ENCODE measurements at places on chromosomes 6 and 20.

- no peak for DNase-seq
Observed at GRCh38 chr6:118791499-118791898, 102.5 kb upstream of the ASF1A start.

DNA sequence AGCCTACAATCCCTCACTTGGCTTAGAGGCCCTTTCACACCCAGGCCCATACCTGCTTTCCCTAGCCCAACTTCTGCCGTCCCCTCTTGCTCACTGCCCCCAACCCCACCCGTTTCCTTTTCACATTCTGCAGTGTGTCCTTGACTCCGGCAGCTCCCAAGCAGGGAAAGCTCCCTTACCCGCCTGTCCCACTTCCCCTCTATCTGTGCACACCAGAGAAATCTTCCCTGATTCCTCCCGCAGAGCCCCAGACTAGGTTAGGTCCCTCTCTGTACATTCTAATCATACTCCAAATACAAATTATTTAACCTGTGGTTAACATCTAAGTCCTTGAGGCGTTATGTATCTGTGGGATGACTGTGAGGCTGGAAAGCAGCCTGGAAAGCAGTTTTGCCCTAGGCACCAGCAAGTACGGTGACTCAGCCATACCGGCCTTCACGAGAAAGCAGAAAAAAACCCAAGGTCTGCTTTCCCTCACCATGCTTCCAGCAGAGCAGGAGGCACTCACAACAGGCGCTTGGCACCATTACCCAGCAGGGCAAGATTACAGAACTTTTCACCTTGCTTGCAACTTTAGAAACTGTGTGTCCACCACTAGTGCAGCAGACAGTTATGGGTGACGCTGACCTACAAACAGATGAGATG, 22.3 kb downstream of the ELOVL5 start:
- DNase-seq: no peak

- DNase-seq: no peak
Observed at GRCh38 chr20:9353916-9354276, 160.5 kb upstream of the LAMP5 start.

DNA sequence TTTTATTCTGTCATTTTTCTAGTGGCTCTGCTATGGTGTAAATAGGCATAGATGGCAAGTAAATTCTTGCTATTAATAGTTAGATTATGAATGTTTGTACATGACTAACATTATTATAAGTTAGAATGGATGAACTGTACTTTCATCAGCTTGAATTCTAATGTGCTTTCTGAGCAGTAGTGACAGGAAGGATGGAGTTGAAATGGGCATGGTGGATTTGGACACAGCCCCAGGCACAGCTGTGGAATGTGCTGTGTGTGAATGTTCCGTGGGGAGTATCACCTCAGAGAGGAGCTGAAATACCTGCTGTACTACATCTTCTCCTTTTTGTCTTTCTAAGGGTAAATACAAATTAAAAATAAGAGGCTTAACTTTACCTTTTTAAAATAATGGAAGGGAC, 66.8 kb downstream of the FBXO5 start:
- no peak for DNase-seq

DNA sequence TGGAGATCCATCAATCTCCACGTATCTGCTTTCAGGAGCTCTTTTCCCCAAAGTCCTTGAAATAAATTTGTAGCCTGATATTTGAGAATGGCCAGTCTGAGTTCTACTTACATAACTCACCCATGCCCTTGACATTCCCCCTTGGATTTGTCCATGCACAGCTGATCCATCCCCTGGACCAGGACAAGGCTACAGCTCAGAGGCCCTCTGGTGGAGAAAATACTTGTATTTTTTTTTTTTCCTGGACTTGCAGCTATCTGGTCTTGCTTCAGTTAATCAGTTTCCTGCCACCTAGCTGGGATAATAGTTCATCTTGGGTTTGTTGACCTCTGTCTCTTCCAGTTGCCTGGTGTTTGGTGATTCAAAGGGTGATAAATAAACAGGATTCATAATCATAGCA, 467.6 kb downstream of the DHX35 start:
- DNase-seq: no peak

All from omental fat pad (tissue), 4 donors.